Suppressor macrophage treated with lipopolysaccharide for 4 hours (primary cell): ENCODE measurements at places on chromosomes 4 and X.
A peak's percentile ranks its signal among the peaks of the same experiment; 100 is the strongest.

- DNase-seq: no peak
Measured at GRCh38 chr4:2040391-2041238, 18.5 kb upstream of the NAT8L start.

- DNase-seq: peak; percentile 73
Measured at GRCh38 chr4:140103676-140104075, 50.3 kb downstream of the MAML3 start.

DNA sequence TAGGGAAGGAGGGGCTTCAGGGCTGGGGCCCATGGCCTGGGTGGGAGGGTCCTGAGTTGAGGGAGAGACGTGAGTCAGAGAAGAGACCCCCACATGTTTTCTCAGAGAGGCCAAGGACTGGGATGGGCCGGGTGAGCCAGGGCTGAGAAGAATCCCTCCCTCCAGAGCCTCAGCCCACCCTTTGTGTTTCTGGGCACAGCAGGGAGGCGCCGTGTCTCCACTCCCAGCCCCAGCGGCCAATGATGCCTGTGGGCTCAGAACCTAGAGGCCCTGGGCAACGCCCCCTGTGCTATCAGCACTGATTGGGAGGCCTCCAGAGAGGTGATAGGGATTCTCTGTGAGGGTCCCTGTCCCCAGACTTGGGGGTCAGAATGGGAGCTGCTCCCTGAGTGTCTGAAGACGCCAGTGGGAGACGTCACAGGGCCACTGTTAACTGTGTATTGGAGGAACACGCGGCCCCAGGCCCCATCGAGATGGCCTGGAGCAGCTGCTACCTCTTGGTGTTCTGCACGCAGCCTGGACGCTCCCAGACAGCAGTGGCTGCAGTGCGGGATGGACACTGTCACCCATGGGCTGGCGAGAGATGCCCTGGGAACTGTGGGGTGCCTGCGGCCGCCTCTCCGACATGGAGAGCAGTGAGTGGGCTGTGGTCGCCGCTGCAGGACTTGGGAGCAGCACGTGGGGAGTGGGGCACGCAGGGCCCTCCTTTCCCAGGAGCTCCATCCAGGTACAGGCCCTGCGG lies 8.5 kb downstream of the FGFRL1 start:
- DNase-seq: no peak

DNA sequence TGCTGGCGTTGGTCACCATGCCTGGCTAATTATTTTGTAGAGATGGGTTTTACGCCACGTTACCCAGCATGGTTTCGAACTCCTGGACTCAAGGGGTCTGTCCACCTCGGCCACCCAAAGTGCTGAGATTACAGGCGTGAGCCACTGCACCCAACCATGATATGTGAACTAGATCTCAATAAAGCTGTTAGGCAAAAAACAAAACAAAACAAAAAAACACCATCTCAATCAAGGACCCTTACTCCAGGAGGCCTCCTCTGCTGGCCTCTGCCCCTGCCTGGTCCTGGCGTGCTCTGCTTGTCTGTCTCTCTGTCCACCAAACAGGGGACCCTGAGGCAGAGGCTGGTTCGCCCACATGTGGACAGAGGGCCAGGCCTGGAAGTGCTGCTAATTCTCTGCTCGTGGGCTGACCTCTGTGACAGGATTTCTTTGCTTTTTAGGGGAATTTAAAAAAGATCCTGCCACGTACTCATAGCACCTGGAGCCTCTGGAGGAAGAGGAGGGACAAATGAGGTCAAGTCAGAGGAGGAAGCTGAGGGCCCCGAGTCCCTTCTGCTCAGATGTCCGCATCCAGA lies 32.7 kb upstream of the WFS1 start:
- no peak for DNase-seq

GRCh38 chr4:184401397-184402171 lies 72.8 kb downstream of the IRF2 start:
- DNase-seq: no peak

DNA sequence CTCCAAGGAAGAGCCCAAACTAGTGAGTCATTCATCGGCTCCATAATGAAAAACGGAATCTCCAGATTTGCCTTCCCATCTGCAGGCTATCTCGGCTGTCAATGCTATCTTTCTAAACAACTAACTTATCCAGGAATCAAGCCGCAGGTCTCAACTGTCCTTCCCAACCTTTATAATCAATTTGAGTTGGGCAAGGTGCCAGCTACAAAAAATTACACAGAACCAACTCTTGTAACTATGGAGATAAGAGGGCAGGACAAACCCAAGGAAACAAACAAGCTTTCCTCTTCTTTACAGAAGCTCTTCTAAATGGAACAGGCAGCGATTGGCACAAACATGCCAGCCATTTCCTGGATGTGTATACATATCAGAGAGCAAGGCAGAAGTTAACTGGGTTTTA lies 61.2 kb upstream of the RAI2 start:
- DNase-seq: no peak

DNA sequence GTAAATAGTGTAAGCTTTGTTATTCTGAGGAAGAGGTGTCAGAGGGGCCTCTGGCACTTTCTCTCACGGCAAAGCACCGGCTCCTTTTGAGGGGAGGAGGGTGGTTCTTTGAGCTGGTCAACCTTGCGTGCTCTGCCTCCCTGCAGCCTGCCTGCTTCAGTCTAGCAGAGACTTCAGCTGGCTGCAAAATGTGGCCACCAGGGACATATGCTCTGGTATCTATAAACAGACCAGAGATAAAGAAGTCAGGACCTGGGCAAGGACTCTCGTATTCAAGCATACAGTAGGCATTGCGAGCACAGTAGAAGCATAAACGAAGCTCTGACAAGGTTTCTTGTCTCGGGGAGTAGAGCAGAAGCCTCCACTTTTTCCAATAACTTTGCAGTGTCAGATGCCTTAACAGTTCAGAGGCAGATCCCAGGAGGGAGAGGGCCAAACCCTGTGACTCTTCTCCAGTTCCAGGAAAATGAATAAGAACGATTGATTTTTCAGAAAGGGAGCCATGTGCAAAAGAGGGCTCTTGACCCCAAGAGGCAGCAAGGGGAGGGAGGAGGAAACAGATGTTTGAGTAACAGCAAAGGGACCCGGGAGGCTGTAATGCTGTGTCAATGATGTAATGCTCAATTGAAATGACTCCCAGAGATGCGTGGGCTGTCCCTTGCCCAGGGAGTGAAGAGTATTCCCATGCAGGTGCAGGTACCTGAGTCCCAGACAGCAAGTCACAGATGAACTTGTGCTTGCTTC lies 57.9 kb upstream of the TEX13D start:
- DNase-seq: no peak

DNA sequence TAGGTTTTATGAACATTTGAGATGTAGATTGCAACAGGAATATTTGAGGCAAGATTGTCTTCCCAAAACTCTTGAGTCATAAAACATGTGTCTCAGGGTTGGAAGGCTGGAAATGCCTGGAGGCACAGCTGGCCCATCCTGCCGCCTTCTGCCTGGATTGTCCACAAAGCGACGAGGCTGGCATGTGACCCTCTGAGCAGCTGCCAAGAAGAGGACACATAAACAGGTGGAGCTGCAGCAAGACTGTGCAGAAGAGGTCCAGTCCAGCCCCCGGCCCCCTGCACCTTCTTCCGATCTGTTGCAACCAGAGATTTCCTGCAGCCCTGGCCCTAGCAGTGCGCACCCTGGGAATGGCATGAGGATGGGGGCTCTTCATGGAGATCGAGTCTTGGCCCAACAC lies 101.9 kb upstream of the BCOR start:
- DNase-seq: no peak

DNA sequence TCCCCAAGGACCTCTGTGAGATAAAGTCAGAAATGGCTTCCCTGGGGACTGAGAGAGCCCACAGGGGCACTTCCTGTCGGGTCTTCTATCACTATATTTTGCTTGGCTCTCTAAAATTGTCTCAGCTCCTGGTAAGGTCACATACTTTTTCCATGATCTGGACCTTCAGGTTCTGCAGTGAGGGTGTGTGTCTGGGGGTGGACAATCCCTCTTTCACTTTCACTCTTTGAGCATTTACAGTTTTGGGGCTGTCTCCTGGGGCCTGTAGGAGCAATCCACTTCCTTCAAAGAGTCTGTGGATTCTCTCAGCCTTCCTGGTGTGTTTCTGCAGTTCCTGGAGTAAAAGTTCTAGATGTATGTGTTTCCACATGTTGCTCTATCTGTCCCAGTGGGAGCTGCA lies 335.7 kb downstream of the FSTL5 start:
- DNase-seq: no peak

DNA sequence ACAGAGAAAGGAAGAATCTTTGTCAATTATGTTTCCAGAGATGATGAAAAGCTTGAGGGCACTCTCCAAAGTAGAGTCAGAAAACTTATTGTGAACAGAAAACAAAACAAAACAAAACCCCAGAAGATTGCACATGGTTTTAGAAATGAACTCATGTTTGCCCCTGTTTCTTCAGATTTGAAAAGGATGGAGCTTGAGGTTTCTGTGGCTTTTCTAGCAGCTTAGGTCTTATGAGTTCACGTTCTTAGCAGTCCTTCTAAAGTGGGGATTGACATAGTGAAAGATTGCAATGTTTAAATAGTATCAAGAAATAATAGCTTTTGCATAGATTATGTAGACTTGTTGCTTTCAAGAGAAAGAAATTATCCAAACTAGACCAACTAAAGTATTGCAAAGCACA lies 421.8 kb downstream of the GBA3 start:
- no peak for DNase-seq

GRCh38 chrX:287670-288069 lies 6.5 kb downstream of the PLCXD1 start:
- no peak for DNase-seq

DNA sequence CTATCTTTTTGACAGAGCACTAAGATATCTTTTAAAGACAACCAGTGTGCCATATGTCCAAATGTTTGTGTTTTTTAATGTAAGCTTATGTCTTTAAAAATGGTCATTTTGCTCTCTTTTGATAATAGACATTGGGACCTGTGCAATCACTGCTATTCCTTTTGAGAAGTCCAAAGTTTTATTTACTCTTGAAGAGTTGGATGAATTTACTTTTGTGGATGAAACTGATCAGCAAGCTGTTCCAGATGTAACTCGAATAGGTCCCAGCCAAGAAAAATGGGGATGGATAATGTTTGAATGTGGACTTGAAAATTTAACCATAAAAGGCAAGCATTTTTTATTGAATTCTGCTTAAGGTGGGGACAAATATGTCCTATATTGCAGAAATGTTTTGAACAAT lies 97.2 kb downstream of the BLTP1 start:
- DNase-seq: no peak

DNA sequence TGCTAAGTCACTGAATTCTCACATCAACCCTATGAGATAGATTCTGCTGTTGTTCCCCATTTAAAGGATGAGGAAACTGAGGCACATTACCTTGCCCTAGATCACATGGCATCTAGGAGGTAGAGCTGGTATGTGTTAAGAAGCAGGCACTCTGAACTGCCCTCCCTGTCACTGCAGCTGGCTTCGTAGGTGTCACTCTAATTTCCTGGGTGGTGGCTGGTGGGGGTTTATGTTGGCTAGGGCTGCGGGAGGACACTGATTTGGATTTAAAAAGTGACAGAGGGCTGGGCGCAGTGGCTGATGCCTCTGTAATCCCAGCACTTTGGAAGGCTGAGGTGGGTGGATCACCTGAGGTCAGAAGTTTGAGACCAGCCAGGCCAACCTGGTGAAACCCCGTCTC lies 93.0 kb downstream of the ARHGAP10 start:
- DNase-seq: no peak

- DNase-seq: no peak
Measured at GRCh38 chr4:36360755-36361154, 79.3 kb downstream of the DTHD1 start.

DNA sequence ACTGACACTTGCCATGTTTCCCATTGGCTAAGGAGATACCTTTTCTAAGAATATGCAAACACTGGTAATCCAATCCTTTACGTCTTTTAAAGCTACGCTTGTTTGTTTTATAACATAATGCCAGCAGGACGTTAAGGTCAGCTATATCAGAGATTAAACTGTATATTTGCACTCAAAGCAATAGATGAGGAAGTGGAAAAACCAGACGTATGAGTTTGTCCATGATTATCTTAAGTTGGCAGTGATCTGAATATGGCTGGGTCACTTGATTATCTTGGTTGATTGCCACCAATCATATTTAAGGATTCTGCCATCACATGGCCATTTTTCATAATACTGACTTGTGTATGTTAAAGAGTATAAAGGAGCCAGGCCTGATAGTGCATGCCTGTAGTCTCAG lies 19.4 kb downstream of the TMSB4X start:
- no peak for DNase-seq

GRCh38 chr4:99462875-99463464 lies 27.8 kb upstream of the ADH7 start:
- DNase-seq: peak; percentile 61

GRCh38 chr4:24770032-24770584 lies 25.3 kb upstream of the SOD3 start:
- DNase-seq: peak; percentile 50

- no peak for DNase-seq
Measured at GRCh38 chr4:42715807-42716482, 59.0 kb upstream of the ATP8A1 start.

GRCh38 chr4:168633064-168633463 lies 136.2 kb downstream of the PALLD start:
- DNase-seq: no peak

- DNase-seq: no peak
Measured at GRCh38 chrX:130999360-130999759, 58.8 kb upstream of the ARHGAP36 start.

DNA sequence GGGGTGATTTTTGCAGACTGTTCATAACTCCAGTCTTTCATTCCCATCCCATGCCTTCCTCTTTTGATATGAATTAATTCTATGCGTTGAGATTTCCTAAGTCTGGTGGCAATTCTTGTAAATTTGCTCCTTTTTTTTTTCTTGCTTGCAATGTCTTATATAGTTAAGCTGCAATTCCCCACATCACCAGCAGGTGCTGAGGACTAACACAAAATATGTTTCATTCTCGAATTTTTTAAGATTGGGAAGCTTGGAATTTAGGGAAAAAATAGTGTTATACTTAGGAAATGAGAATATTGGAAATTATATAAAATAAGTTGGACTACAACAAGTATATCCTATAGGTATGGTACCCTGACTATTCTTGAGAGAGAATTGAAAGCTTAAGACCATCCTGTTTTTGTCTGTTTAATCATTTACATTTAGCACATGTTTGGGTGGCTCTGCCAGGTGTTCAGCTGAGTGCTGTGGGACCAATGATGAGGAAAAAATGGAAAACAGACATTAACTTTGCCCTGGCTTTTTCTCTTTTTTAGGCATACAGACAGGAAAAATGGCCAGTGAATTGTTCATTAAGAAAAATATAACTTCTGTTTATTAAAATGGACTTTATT lies 30.2 kb downstream of the AFF2 start:
- peak; percentile 38 for DNase-seq
